ENCODE measurements at places on chromosomes 4 and X.

- no peaks in the 10 kb centered on the region for H3K36me3 ChIP-seq
- H3K27ac ChIP-seq, result no peak overlapping the region
- peak; percentile 64 for DNase-seq
- H3K27me3 ChIP-seq, result no peaks in the 10 kb centered on the region
- H3K4me1 ChIP-seq, result no peaks in the 10 kb centered on the region
- H3K4me3 ChIP-seq, result no peak overlapping the region
Measured at GRCh38 chr4:121252224-121252806, 88.2 kb upstream of the TNIP3 start.

GRCh38 chr4:16505726-16506125 lies 279.5 kb upstream of the TAPT1 start:
- H3K36me3 ChIP-seq, result peaks cover 3% of the 10 kb centered on the region
- no peak overlapping the region for H3K4me3 ChIP-seq
- H3K27ac ChIP-seq, result no peak overlapping the region
- H3K4me1 ChIP-seq, result no peaks in the 10 kb centered on the region
- no peaks in the 10 kb centered on the region for H3K27me3 ChIP-seq

GRCh38 chr4:123731035-123731434 lies 334.4 kb downstream of the SPRY1 start:
- H3K4me1 ChIP-seq, result no peaks in the 10 kb centered on the region
- no peak for DNase-seq
- H3K36me3 ChIP-seq, result no peaks in the 10 kb centered on the region
- no peaks in the 10 kb centered on the region for H3K27me3 ChIP-seq
- no peak overlapping the region for H3K27ac ChIP-seq

GRCh38 chrX:9369802-9370291 lies 95.0 kb upstream of the TBL1X start:
- H3K4me1 ChIP-seq, result peaks cover 11% of the 10 kb centered on the region
- no peaks in the 10 kb centered on the region for H3K36me3 ChIP-seq
- no peak overlapping the region for H3K27ac ChIP-seq
- no peaks in the 10 kb centered on the region for H3K27me3 ChIP-seq
- DNase-seq, result no peak
- H3K4me3 ChIP-seq, result no peak overlapping the region

DNA sequence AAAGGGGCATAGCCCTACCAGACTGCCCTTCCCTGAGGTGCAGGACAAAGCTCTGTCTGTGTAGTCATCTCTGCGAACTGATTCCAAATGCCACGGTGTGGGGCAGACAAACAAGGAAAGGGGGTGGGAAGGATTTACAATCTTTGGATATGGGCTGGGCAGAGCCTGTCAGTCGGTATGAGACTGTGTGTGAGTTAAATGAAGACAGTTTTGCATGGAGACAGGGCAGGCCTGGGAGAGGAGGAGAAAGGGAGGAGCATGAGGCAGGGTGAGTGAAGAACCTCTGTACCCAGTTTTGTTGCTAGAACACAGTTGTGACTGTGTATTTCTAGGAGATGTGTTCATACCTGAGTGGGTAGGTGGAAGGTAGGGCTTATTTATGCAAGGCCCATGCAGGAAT lies 59.4 kb upstream of the MSN start:
- no peaks in the 10 kb centered on the region for H3K27me3 ChIP-seq
- H3K36me3 ChIP-seq, result no peaks in the 10 kb centered on the region
- no peak overlapping the region for H3K27ac ChIP-seq
- no peaks in the 10 kb centered on the region for H3K4me1 ChIP-seq
- no peak overlapping the region for H3K4me3 ChIP-seq
- DNase-seq, result no peak

GRCh38 chr4:98546910-98547594 lies 111.4 kb downstream of the TSPAN5 start:
- H3K36me3 ChIP-seq, result no peaks in the 10 kb centered on the region
- no peaks in the 10 kb centered on the region for H3K27me3 ChIP-seq
- no peak for DNase-seq
- H3K27ac ChIP-seq, result no peak overlapping the region
- H3K4me3 ChIP-seq, result no peak overlapping the region

Data from liver (tissue), 10 donors.